ENCODE measurements at places on chromosomes 5 and 9.

DNA sequence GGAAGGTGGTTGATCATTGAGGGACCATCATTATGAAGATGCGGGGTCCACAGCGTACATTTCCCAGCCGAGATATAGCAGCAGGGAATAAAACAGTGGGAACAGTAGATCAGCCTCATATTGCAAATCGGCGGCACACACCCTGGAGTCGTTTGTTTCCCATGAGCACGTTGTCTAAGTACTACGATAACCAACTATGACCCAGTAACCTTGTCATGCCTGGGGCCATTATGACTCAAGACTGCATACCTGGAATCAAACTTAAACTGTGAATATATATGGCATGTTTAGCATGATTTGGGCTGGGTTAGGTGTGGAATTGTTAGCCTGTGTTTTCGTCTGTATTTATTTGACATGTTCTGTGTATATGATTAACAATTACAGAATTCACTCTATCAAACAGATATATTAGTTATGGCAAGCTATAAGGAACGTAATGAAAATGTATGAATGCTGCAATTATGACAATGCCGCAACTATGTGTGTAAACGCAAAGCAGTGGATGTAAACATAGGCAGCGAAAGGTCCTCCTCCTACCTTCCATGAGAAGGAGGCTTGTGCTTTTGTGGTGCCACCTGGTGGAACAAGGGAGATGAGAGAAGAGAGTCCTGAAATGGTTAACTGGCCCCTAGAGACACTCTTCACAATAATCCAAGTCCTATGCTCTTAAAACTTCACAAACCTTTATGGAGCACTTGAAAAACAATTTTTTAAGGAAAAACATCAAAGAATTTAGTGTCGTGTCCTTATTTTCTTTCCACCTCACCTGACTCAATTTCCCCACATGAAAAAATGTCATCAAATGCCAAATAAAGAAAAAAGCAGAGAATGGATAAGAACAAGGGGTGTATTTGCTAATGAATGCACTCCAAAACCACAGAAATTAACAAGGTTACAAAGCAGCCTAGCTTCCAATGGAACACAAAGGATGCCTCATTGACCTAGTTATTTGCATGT lies 47.1 kb downstream of the SEMA5A start:
- DNase-seq: no peak

GRCh38 chr9:84493284-84493947 lies 152.9 kb upstream of the SLC28A3 start:
- DNase-seq: no peak

DNA sequence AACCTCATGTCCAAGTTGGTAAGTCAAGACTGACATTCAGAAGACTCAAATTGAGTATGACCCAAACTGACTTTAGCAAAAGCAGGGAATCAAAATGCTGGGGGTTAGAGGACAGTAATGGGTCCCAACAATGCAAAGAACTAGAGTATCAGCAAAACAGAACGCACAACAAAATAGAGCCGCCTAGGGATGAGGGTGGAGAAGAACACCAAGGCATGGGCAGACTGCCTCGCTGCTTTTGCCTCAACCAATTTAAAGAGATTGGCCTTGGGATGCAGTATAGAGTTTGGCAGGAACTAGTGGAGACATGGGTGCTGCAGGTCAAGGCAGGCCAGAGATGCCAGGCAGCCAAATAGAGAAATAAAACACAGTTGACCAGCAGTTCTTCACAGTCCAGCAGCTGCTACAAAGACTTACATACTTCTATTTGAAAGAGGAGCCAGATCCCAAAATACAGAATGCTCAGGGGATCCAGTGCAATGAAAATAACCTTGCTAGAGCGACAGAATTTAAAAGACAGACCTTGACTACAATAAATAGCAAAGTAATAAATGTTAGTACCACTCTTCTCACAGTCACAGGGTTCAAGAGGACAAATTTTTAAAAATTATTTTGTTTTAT lies 83.9 kb upstream of the NIPBL start:
- DNase-seq: no peak

GRCh38 chr9:99762470-99762869 lies 59.2 kb upstream of the NR4A3 start:
- DNase-seq: no peak

Data from kidney (tissue), 22 donors.